ENCODE measurements at places on chromosomes 1 and 21.

DNA sequence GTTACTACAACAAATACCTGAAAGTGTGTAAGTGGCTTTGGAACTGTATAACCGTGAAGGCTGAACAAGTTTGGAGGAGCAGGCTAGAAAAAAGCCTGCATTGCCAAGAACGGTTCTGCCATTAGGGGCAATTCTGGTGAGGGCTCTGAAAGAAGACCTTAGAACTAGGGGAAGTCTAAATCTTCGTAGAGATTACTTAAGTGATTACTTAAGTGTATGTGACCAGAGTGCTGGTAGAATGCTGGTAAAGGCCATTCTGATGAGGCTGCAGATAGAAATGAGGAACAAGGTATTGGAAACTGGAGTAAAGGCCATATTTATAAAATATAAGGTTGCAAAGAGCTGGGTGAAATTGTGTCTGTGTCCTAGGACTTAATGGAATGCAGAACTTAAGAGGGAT lies 158.0 kb downstream of the CLIC6 start:
- no peak for DNase-seq

GRCh38 chr1:117838911-117839310 lies 90.5 kb downstream of the GDAP2 start:
- no peak for DNase-seq

- no peak for DNase-seq
Observed at GRCh38 chr1:244056577-244056976, 5.5 kb downstream of the ZBTB18 start.

DNA sequence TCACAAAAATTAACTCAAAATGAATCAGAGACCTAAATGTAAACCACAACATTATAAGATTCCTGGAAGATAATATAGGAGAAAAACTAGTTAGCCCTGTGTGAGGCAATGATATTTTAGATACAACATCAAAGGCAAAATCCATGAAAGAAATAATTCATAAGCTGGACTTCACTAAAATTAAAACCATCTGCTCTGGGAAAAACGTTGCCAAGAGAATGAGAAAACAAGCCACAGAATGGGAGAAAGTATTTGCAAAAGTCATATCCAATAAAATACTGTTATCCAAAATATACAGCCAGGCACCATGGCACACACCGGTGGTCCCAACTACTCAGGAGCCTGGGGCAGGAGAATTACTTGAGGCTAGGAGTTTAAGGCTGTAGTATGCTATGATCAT lies 70.3 kb downstream of the SYF2 start:
- no peak for DNase-seq

DNA sequence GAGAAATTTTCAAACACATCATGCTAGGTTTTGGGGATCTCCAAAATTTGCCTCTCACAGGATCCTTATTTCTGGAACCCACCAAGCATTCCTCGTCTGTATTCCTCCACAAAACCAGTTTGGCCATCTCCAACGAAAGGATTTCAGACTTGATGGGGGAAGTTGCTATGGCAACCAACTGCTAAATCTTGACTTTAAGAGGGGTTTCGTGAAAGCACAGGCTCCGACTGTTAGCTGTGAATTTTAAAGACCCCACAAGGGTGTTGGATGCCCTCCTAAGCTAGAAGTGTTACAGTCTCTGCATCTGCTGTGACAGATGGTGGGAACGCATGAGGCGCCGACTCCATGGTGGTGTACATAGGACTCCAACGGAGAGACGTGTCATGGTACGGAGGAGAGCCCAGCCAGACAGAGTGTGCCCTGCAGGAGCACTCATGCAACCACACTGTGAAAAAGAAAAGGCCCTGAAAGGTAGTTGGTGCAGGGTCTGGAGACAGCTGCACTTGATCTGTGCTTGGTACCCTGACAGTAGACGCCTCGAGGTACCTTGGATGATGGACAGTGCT lies 147.1 kb downstream of the ASTN1 start:
- DNase-seq = no peak

- DNase-seq = no peak
Observed at GRCh38 chr1:89556726-89557444, 32.3 kb downstream of the LRRC8B start.

DNA sequence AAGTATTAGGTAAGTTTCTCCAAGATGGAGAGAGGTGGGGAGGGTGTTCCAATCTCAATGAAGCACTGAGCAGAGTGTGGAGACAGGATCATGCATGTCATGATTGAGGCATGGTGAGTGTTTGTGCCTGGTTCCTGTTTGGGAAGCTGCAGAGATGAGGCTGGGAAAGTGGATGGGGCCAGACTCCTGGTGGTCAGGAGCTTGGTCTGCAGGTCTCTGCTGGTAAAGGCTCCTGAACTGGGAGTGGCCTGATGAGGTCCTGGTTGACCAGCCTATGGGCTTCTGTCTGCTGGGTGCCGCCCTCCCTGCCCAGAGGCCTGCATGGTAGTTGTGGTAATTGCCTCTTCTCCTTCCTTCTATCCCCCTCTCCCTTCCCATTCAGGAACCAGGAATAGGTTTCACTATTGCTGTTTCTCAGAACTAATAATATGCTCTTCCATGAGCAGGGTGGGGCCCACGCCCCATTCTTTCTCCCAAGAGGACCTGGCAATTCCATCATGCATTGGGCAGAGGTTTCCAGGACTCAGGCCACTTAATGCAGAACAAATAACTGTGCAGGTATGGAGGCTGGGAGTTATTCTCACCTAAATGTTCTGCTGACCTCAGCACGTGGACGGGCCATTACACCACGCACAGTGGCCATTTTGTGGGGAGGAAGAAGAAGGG lies 24.5 kb downstream of the PROK1 start:
- no peak for DNase-seq

GRCh38 chr1:74937176-74937575 lies 197.0 kb upstream of the LHX8 start:
- DNase-seq = no peak

- DNase-seq = no peak
Observed at GRCh38 chr1:199007423-199007822, 368.6 kb downstream of the PTPRC start.

All from central memory CD8-positive, alpha-beta T cell (primary cell).